ENCODE measurements at places on chromosomes 7 and 10.

GRCh38 chr10:16816171-16816570 lies 1.1 kb downstream of the RSU1 start:
- DNase-seq: no peak

DNA sequence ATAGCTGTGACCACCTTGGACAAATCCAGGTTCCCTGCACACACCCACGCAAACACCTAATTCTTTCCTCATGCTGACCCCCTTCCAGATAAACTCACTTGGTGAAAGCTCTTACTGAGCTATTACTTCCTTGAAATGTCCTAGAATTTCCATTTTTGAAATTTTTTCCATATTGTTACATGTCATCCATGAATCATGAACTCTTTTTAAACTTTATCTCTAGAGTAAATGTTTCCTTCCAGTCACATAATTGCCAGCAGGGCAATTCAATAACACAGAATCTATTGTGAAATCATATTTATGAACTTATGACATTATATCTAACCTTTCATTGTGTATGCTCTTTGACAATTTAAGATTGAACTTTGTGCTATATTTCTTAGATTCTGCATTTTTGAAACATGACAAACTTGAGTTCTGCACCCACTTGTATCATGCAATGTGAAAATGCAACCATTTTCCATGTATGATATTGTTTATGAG lies 26.8 kb upstream of the FGL2 start:
- no peak for DNase-seq

DNA sequence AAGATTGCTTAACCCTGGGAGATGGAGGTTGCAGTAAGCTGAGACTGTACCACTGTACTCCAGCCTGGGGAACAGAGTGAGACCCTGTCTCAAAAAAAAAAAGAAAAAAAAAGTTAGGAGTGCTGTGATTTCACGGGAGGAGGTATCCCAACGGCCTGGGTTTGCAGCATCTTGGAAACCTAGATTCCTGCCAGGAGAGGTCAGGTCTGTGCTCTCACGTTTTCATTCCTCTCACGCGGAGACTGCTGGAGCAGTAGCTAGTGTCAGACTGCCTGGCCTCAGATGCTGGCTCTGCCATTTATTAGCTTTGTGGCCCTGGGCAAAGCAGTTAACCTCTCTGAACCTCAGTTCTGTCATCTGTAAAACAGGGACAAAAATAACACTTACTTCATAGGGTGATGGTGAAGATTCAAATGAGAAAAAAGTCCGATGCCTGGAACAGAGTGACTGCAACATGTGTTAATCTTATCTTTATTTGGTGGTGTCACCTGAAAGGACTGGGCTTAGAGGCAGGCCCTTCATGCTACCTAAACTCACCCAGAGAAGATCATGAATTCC lies 94.9 kb downstream of the GAD2 start:
- no peak for DNase-seq

DNA sequence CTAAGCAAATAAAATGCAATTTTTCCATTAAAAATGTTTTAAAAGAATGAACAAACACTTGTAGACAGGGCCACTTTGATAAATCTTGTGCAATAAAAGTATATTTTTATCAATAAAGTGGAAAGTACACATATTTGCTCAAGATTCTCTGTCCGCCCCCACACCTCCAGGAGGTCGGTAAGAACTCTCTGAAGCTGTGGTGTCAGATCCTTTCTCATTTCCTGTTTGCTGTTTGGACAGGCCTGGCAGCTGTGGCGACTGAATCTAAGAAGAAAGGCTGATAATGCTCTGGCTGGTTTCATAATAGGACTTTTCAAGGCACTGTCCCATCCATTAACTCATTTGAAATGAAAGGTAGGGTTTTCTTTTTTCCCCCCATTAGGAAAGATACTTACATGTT lies 15.3 kb upstream of the ASB4 start:
- DNase-seq: no peak

GRCh38 chr7:111010798-111011197 lies 80.1 kb upstream of the LRRN3 start:
- DNase-seq: no peak

GRCh38 chr7:38318803-38319416 lies 45.5 kb upstream of the TARP start:
- no peak for DNase-seq

- no peak for DNase-seq
Measured at GRCh38 chr7:46651561-46652088, 730.6 kb upstream of the IGFBP3 start.
